Stimulated activated CD4-positive, alpha-beta T cell treated with anti-CD3 and anti-CD28 coated beads, Interleukin-1b, Interleukin-23, amount 100 ng/mL, for 1 hour (primary cell): ENCODE measurements at places on chromosomes 5 and 9.

DNA sequence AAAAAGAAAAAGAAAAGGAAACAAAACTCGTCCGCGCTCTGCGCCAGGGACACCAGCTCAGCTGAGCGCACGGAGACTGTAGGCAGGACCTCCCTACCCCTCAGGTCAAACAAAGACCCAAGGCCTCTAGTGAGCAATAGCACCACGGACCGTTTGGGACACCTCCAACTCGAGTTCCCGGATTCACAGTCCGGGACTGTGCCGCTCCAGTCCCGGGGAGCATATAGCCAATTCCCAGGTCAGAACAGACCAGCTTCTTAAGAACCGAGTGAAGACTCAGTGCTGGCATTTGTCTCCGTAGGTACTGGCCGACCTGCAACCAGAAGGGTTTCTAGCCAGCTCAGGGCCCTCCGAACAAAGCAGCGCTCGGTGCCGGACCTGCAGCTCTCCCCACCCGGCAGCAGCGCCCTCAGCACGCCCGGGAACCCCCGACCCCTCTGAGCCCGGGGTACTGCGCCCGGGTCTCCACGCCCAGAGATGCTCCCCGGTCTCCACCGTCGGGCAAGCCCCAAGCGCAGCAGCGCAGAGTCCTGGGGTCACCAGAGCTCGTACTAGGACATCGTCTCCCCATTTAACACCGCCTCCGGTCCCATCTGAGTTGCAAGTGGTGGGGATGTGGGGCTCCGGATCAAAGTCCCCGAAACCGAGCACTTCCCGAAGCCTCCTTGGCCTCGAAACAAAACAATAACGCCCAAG is 591 bp downstream of the ABCA1 start:
- no peak for DNase-seq

GRCh38 chr9:35679766-35680330 is 6.1 kb downstream of the CA9 start:
- no peak for DNase-seq

GRCh38 chr5:172123269-172123692 is 64.7 kb downstream of the STK10 start:
- no peak for DNase-seq

DNA sequence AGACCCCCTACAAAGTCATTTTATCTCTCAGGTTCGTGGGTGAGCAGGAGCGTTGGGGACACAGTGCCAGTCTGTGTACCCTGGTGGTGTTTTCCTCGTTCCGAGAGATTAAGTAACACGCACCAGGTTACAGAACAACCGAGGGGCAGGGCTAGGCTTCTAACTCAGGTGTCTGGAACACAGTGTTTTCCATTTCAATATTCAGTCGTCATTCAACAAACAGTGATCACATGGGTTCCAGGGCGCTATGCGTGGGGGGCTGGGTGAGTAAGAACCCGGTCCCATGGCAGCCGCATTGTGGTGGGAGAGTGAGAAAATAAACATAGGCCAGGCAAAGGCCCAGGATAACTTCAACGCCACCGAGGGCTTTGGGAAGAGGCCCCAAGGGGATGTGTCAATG is 55.9 kb upstream of the RNU6ATAC start:
- no peak for DNase-seq

GRCh38 chr9:4010309-4010708 is 289.6 kb downstream of the GLIS3 start:
- no peak for DNase-seq

DNA sequence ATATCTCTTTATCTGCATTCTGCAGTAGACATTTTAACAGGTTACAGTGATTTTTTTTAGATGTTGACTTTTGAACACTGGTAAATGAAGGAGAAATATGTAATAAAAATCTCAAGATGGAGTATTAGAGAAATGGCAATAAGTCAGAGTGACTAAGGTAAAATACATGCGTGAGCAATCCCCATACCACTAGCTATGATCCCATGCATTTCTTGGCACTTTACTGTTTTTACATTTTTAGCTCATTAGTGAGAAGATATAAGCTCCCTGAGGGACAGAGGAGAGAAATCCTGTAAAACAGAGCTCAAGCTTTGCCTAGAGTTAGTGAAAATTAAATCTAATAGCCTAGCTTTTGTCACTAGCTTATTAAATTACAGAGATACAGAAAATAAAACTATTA is 181.9 kb upstream of the TRPM3 start:
- DNase-seq = no peak

GRCh38 chr9:73137286-73137899 is 14.3 kb upstream of the ANXA1 start:
- DNase-seq = no peak

DNA sequence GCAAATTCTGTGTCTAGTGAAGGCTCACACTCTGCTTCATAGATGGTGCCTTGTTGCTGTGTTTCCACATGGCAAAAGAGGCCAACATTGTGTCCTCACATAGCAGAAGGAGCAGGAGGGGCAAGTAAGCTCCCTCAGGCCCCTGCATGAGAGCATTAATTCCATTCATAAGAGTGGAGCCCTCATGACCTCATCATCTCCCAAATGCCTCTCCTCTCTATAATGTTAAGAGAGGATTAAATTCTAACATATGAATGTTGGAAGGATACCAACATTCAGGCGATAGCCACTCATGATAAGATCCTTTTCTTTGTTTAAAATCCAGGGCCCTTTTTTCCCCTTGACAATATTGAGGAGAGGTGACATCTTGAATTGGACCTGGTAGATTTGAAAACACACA is 35.2 kb upstream of the PAM start:
- no peak for DNase-seq

DNA sequence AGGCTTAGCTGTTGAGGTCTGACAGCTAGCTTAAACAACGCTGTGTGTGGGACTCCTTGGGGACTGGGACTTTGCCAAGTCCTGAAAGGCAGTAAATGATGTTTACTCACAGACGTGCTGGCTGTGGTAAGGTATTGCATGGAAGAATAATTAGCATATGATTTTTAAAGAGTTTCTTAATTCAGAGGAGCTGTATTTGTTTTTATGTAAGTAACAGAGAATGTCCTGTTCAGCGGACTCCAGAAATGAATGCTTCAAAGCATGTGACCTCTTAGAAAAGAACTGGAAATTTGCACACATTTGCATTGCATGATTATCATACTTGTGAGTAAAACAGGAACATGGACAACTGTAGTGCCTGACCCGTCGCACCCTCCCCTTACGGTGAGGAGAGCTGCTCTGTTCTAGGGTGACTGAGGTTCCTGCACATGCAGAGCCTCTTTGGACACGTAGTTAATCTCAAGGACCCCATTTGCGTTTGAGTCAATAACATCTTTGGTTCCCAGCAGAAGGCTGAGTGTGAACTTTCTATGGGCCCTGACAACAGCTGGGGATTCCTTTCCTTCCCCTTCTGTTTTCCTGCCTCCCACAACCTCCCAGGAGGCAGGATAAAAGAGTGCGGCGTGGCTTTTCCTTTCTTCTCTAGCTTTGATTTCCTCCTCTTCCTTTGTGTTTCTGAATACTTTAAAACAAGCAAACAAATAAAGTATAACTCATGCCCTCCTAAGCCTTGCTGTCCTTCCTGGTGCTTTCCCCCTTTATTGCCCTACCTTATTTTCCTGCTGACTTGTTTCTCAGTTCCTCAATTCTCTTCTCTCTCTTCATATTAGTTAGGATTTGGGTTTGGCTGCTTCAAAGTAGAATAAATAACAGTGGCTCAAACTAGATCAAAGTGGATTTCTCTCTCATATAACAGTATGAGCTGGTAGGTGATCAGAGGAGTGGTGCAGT is 157.2 kb upstream of the CD180 start:
- DNase-seq = no peak

DNA sequence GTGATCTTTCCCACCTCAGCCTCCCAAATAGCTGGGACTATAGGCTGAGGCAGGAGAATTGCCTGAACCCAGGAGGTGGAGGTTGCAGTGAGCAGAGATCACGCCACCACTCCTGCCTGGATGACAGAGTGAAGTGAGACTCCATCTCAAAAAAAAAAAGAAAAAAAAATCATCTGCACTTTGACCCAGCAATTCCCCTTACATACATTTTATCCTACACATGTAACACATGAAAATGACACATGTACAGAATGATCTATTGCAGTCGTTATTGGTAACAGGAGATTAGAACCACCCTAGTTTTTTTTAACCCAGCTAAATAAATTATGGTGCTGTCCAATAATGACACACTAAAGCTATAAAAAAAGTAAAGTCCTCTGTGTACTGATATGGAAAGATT is 14.2 kb downstream of the RUFY1 start:
- no peak for DNase-seq

GRCh38 chr5:41418220-41419031 is 92.0 kb downstream of the PLCXD3 start:
- no peak for DNase-seq

DNA sequence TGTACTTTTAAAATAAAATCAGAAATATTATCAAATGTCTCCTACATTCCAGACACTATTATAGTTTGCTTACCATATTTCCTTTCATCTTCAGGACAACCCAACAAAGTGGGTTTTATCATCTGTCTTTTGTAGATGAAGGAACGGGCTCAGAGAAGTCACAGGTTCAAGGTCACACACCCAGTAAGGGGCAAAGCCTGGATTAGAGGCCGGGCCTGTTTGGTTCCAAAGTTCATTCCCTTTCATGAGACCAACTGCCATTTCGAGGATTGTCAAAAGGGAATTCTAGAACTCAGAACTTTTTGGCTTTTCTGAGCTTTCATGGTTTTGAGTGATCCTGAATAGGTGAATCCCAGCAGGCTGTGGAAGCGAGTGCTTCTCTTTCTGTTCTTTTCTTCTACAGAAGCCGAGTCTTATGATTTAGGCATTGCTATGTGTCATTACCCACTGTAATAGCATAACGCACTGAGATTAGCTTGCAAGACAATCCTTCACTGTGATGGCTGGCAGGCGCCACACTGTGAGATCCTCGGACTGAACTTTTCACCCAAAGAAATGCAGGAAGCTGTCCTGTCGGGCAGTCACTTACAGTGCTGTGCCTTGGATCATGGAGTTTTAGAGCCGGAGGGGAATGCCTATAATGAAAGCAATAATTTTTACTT is 43.8 kb upstream of the ANKH start:
- DNase-seq = no peak

GRCh38 chr5:61730866-61731265 is 398.8 kb downstream of the ZSWIM6 start:
- DNase-seq = no peak

- no peak for DNase-seq
Observed at GRCh38 chr9:27189426-27189825, 80.4 kb downstream of the TEK start.

DNA sequence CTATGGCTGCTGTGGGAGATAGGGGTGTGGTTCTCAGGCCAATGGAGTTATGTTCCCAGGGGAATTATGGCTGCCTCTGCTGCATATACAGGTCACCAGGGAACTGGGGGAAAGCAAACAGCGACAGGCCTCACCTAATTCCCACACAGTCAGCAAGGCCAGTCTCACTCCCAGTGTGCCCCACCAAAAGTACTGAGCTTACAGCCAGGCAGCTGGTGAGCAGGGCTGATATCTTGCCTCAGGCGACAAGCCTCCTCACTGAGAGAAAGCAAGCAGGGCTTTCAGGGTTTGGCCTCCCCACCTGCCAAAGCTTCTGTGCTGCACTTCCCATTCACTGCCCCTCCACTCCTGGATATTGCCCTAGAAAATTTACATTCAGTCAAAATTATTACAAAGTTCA is 273.8 kb upstream of the TARS1 start:
- no peak for DNase-seq

DNA sequence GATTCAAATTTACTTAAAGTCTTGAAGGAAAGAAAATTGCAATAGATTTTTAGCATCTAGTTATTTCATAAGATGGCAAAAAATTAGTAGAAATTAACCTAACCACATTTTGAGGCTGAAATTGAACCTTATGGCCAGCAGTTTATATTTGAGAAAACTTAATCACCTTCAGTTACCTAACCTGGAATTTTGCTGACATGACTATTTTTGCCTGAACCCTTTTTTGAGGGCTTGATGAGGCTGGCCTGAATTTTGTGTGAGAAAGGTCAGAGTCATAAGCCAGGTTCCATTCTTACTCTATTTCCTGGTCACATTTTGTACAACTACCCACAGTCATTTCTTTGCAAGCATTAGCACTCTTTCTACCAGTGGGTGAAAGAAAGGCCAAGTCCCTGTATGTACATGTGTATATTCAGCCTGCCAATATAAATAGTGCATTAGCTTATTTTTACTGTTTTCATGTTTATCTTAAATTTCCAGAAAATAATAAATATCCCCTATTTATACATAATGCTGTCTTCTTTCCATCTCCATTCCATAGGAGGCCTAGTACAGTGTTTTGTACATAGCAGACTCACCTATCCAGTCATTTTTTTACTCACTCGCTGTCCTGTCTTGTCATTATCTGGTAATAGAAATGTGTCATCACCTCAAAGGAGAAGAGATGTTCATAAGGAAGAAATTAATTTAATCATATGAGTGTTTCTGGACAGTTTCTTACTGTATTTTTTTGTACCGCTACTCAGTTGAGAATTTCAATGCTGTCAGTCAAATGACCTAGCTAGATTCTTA is 108.4 kb upstream of the SGCD start:
- no peak for DNase-seq

DNA sequence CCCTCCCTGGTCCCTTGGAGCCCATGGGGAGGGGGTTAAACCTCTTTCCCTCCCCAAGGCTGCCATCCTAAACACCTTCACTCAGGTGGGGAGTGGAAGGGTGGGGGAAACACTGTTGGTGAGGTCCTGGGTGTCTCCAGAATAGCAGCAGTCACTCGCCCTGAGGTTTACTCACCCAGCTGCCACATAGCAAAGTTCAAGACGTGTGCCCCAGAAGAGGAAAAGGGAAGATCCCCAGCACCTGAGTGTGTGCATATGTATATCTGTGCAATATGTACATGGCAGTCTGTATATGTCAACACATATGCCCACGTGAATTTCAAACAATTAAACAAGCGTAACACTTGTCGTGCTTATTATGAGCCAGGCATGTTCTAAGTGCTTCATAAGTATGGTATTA is 31.3 kb upstream of the SMU1 start:
- DNase-seq = no peak

DNA sequence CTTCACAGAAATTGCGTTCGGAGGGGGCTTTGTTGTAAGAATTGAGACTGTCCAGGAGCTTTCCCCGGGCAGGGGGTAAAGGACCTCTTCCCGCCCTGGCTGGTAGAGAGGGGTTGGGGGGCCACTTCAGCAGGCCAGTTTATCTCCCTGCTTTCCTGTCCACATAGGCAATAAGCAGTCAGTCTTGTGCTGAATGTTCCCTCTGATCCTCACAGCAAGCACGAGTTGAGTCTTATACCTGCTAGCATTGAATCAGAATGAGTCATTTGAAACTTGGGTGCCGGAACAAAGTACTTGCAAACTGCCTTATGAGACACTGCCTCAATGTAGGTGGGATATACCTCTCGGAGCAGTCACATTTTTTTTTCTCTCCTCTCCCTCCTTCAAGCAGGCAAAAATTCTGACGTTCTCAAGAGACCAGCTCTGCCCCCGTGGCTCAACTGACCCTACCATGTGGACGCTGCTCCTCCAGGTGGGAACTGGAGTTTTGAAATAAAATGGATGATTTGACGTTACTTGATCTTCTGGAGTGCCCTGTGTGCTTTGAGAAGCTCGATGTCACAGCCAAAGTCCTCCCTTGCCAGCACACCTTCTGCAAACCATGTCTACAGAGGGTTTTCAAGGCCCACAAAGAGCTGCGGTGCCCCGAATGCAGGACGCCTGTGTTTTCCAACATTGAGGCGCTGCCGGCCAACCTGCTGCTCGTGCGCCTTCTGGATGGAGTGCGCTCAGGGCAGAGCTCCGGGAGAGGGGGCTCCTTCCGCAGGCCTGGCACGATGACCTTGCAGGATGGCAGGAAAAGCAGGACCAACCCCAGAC is 1.3 kb downstream of the SH3RF2 start:
- DNase-seq = no peak
